T-cell (primary cell): ENCODE measurements at places on chromosomes 3 and 15.

DNA sequence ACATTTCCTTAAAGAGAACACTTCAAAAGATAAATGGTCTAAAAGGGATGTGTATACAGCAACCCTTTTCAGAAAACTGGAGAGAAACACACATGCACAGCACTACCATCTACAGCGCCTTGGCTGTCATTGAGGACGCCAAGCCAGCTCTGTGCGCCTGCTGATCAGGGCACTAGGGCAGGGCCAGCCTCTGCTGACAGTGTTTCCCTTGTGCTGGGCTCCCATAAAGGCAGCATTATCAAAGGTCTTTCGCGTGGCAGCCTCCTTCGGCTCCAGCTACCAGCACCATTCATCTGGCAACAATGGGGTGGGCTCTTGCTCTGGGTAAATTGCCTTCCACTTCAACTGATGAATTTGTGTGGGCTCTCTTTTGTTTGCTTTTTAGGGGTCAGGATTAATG, 53.4 kb downstream of the LDHAL6B start:
- no peak for DNase-seq
- no peak overlapping the region for H3K27ac ChIP-seq
- H3K4me3 ChIP-seq: no peak overlapping the region
- no peaks in the 10 kb centered on the region for H3K36me3 ChIP-seq

DNA sequence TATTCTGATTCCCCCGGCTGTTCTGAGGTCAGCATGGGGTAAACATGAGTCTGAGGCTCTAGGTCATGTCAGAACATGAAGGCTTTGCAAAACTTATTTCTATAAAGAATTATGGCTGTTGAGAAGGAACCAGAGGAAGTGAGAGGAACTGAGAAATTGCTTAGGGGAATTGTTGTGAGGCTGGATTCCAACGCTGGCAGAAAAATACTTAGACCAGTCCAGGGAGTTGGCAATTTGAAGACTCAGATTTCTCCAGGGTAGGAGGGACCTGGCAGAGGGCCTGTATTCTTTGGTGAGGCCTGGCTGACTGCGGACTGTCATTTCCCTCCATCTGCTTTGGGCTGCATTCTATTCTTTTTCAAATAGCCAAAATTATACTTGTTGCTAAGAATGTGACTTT, 155.5 kb downstream of the PLD1 start:
- H3K27ac ChIP-seq: no peak overlapping the region
- no peaks in the 10 kb centered on the region for H3K4me1 ChIP-seq
- no peak overlapping the region for H3K4me3 ChIP-seq
- DNase-seq: no peak
- H3K27me3 ChIP-seq: no peaks in the 10 kb centered on the region
- H3K36me3 ChIP-seq: no peaks in the 10 kb centered on the region

DNA sequence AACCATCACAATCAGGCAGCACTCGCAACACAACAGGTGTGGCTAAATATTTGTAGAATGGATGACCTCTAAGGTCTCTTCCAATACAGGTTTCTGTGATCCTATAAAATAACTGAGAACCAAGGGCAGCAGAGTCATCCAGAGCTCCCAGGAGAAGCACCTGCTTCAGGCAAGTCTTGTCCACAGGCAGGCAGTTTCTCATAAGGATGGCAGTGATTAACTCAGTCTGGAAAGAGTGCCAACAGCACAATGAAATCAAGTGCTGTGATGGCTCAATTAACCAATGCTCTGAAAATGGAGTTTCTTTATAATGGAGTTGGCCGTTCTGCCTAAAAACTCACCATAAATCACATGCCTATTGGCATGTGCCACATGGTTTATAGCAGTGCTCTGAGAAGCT, 70.8 kb downstream of the HOMER2 start:
- no peak for DNase-seq
- no peak overlapping the region for H3K27ac ChIP-seq
- no peak overlapping the region for H3K4me3 ChIP-seq
- no peaks in the 10 kb centered on the region for H3K36me3 ChIP-seq
- H3K27me3 ChIP-seq: no peaks in the 10 kb centered on the region

DNA sequence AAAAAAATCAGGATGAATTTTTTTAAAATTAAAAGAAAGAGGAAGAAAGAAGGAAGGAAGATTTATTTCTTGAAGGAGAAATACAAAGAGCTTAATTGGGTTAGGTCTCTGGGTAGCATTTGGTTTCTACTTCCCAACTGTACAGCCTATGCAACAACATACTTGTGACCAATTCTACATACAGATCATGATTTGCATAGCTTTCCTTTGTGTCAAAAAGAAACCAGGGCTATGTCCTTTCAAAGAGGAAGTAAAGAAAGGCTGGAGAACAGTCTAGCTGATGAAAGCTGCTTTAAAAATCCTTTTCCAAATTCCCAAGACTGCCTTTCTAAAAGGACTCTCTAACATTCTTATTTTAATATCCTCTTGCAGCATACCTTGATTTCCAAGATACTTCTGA, 6.1 kb upstream of the HGD start:
- no peaks in the 10 kb centered on the region for H3K4me1 ChIP-seq
- H3K4me3 ChIP-seq: no peak overlapping the region
- no peak for DNase-seq
- H3K27ac ChIP-seq: no peak overlapping the region
- no peaks in the 10 kb centered on the region for H3K36me3 ChIP-seq

GRCh38 chr3:79767194-79767904, 449 bp downstream of the ROBO1 start:
- no peaks in the 10 kb centered on the region for H3K4me1 ChIP-seq
- H3K36me3 ChIP-seq: no peaks in the 10 kb centered on the region
- H3K4me3 ChIP-seq: no peak overlapping the region
- H3K27me3 ChIP-seq: peaks cover 6% of the 10 kb centered on the region
- DNase-seq: no peak
